Endodermal cell (in vitro differentiated cells): ENCODE measurements at places on chromosomes 16 and 17.

DNA sequence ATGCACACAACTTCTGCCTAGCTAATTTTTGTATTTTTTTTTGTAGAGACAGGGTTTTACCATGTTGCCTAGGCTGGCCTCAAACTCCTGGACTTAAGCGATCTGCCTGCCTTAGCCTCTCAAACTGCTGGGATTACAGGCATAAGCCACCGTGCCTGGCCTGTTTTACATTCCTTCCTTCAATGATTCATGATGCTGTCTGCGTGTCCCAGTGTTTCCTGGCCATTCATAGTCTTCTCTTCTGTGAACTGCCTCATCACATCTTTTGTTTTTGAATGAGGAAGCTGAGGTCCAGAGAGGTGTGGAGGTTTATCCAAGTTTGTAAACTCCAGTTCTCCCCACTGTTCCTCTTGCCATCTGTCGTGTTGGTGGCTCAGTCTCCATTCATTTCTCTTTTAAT lies 64.5 kb upstream of the MED9 start:
- no peak for DNase-seq

- no peak for DNase-seq
These were observed 52.5 kb downstream of the FTO start for GRCh38 chr16:53756275-53756996.

DNA sequence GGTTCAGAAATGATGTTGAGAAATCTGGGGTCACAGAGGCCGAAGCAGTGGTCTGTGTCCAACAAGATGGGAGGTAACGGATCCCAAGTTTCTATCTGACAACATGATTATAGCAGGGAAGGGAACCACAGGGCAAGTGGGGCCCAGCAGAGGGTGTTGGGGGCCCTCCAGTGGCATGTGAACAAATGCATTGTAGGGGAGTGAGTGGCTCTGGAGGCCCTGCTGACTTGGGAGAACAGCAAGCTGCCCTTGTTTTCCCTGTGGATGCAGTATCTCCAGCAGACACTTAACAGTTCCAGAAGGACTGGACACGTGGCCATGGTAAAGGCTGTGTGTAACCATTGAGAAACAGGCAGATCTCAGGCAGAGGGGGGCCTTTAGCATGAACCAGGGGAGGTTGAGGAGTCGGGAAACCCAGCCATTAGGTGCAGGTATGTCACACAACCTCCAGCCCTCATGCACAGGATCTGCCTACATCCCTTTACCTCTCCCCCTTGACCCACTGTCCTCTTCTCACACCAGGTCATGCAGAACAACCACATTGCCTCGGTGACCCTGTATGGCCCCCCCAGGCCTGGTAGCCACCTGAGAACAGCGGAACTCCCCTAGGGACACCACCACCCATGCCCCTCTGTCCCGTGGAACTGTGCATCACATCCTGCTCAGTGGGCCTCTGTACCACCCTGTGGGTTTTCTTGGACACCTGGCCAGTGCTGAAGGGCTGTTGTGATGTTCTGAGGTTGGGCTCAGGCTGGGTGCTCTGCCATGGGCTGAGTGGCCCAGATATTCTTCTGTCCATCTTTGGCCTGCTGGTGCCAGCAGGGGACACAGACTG lies 4.1 kb downstream of the B3GNT9 start:
- DNase-seq: no peak

GRCh38 chr16:28846933-28847273 lies 755 bp upstream of the TUFM start:
- peak; percentile 56 for DNase-seq

DNA sequence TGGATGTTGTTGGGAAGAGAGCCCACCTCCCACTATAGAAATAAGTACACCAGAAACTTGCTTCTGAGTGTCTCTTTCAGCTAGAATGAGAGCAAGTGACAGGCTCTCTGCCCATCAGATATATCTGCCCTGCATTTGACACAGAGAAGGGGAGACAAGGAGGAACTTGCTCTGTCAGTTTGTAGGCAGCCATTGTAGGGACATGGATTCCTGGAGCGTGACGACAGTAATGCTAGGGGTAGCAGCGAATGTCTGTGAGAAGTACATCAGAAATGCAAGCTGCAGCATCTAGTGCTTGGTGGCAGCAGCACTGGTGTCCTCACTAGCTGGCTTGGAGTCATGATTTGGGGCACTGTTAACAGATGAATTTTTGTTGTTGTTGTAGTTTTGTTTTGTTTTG lies 23.0 kb downstream of the ZNF200 start:
- DNase-seq: no peak

DNA sequence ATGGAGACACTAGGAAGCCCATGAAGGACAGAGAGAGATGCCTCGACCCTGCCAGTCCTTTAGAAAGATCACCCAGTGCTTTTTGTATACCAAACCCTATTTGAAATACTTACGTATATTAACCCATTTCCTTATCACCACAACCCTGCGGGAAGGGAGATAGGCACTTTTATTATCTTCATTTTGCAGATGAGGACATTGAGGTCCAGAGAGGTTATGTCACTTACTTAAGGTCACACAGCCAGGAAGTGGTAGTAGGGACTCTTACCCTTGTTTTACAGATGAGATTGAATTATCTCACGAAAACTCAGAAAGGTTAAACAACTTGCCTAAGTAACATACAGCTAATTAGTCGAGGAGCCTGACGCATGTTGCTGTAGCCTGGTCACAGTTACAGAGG lies 38.2 kb downstream of the IL4R start:
- DNase-seq: no peak
